ENCODE measurements at places on chromosomes 4 and X.

- no peak for DNase-seq
Observed at GRCh38 chr4:150090836-150091235, 12.6 kb downstream of the DCLK2 start.

GRCh38 chr4:155569960-155570515 lies 96.6 kb upstream of the GUCY1A1 start:
- no peak for DNase-seq

GRCh38 chr4:158259955-158260575 lies 49.8 kb downstream of the TMEM144 start:
- no peak for DNase-seq

DNA sequence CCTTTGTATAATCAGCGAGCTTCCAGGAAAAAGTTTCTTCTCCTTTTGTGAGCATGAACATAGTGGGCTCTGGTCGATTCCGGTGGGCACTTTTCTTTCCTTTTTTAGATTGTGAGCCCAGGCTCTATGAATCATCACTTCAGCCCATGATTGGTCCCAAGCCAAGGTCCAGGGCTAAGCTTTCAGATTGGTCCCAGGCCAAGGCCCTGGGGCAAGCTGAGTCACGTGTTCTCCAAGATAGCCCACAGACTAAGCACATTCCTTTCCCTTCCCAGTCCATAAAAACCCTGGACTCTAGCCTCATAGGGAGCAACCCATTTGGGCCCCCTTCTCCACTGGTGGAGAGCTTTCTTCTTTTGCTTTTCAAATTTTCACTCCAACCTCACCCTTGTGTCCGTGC lies 430.5 kb downstream of the NAP1L3 start:
- no peak for DNase-seq

DNA sequence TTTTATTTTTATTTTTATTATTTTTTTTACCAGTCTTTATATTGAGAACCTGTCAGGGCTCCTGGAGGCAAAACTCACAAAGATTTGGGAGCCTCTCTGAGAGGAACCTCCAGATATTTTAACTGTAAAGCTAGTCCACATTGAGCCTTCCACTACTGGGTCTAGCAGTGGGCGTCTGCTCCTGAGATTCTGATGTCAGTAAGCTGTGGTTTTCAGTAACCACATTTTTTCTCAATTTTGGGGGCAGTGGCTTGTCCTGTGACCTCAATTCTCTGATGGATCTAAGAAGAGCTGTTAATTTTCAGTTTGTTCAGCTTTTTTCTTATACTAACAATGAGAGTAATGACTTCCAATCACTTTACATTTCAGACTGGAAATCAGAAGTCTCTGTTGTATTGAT lies 23.6 kb upstream of the GPRASP1 start:
- no peak for DNase-seq

DNA sequence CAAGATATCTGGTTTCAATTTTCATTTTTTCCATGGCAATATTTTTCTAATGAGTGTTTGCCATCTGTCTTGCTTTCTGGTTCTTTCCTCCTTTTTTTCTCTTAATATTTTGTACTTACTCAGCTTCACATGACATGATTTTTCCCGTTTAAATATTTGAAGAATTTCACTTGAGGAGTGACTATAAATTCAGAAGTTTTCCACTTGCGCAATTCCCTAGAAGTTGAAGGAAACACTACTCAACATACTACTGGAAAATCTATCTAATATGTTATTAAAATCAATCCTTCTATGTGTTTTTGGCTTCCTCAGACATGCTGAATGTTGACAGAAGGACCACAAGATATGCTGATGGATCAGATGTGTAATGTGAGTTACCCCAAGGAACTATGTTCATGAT lies 36.8 kb upstream of the BANK1 start:
- no peak for DNase-seq

GRCh38 chr4:25986807-25987206 lies 72.8 kb downstream of the SMIM20 start:
- no peak for DNase-seq

- DNase-seq = no peak
Observed at GRCh38 chrX:43677993-43678392, 21.9 kb downstream of the MAOA start.
